Right forelimb (tissue), 1 donor: ENCODE measurements at places on chromosomes 16 and 17.

GRCh38 chr16:4053301-4053845, 62.9 kb downstream of the ADCY9 start:
- DNase-seq, result peak; percentile 70

DNA sequence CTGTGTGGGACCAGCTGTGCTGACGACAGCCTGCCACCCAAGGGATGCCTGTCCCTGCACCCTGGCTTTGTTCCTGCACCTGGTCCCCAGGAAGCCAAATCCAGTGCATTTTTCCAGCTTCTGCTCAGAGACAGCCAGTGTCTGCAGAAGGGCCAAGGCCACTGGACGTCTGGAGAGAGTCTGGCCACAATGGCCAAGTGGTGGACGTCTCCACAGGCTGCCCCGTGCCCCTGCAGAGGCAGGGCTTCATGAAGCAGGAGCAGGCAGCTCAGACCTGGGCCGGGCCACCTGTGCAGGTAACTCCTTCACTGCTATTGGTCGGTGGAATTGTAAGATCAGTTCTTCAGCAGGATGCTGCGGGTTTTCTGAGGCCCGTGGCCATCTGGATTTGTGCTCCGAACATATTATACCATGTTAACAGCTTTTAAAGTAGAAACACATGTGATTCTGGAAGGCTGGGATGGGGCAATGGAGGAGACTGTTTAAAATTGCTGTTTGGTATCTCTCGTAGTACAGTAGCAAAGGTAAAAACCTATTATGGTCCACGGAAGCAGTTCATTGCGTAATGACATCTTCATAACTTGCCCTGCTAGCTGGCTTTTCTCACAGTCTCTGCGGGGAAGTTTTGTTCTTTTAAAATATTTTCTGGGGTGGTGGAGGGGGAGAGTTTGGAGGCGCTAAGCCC, 185.3 kb downstream of the CCDC182 start:
- no peak for DNase-seq

DNA sequence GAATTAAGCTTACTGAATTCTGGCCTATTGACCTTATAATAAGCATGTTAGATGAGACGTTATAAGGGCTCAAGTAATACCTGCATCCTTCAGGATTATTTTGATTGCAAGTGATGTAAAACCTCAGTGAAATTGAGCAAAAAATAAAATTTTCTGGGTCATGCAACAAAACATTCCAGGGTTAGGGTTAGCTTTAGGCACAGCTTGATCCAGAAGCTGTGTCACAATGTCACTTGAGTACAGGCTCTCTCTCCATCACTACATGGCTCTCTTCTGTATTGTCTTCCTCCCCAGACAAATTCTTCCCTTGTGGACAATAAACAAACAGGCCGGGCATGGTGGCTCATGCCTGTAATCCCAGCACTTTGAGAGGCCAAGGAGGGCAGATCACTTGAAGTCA, 3.6 kb upstream of the NUP93 start:
- no peak for DNase-seq

- DNase-seq, result no peak
Measured at GRCh38 chr17:69213059-69213813, 15.4 kb downstream of the ABCA10 start.

- DNase-seq, result no peak
Measured at GRCh38 chr17:7739746-7740145, 22.2 kb downstream of the DNAH2 start.

- DNase-seq, result no peak
Measured at GRCh38 chr16:50011707-50012106, 13.3 kb upstream of the CNEP1R1 start.

- no peak for DNase-seq
Measured at GRCh38 chr17:70314096-70314495, 144.8 kb downstream of the KCNJ2 start.

- no peak for DNase-seq
Measured at GRCh38 chr17:80948976-80949450, 42.6 kb upstream of the CHMP6 start.

GRCh38 chr17:46984341-46984740, 5.3 kb upstream of the RPRML start:
- DNase-seq, result no peak

- DNase-seq, result no peak
Measured at GRCh38 chr16:80552277-80552676, 11.5 kb downstream of the DYNLRB2 start.

DNA sequence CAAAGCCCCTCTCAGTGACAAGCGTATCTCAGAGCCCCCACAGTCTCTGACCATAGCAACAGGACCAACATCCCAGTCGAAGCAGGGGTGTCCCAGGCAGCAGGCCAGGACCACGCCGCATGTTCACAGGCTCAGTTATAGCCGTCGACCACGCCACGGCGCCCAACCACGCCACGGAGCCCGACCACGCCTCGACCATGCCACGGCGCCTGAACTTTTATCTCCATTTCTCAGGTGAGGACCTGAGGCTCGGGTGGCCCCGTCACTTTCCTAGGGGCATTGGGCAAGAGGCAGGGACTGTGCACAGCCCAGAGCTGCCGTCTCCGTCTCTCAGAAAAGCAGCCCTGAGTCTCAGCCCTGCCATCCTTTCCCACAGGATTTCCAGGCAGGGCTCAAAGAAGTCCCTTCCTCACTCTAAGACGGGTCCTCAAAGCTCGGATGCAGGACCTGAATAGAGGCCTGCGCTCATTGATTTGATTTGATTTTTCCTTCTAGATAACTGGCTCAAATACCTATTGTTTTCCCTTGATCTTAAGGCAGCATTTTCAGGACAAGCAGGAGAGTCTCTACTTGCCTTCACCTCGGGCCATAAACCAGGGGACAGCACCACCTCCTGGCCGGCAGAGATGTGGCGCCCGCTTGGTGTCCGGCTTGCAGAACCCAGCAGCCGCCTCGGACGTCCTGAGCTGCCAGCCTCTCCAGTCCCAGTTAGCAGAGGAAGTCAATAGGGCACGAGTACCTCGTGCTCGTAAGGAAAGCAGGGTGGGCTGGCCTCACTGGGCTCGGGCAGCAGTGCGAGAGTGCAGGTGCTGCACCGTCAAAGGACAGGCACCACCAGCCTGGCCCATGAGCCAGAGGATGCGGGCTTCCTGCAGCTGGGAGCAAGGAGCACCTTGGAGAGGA, 38.8 kb downstream of the C16orf95 start:
- DNase-seq, result peak; percentile 89

GRCh38 chr17:72255481-72255880, 134.7 kb downstream of the SOX9 start:
- DNase-seq, result no peak

DNA sequence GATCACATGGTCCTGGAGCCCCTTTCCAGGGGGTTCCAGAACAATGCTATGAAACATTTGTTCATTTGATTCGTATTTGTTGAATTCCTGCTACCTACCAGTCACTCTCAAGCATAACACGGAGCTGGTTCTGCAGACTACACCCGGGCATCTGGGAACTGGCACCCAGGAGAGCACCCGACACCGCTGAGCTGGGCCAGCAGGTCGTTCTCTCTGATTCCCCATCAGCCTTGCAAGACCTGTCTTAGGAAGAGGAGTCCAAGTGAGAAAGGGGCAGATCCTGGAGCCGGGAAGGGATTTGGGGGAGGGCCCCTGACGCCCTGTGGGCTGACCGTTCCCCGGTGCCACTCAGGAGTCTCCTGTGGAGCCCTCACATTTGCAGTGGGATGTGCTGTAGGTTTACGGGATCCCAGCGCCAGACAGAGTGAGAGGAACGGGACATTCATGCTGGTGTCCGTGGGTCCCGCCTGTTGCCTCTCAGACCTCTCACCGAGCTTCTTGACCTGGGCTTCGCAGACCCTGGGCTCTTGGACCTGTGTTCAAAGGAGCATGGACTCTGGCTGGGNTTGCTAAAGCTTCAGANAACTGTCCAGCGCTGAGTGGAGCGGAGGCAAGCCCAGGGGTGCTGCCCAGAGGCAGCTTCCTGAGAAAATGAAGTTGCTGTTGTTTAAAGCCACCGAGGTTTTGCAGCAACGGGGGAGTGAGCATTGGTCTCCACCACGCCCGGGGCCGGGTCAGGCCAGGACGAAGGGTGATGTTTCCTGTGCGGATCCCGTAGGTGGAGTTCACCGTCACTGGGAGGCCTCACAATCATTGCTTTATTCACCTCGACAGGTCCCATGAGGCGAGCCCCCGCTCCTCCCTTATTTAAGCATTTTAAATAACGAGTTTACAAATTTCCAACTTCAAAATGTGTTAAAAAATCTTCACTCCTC, 49.2 kb downstream of the METRNL start:
- no peak for DNase-seq

- DNase-seq, result no peak
Measured at GRCh38 chr16:78549366-78549765, 449.9 kb downstream of the WWOX start.

DNA sequence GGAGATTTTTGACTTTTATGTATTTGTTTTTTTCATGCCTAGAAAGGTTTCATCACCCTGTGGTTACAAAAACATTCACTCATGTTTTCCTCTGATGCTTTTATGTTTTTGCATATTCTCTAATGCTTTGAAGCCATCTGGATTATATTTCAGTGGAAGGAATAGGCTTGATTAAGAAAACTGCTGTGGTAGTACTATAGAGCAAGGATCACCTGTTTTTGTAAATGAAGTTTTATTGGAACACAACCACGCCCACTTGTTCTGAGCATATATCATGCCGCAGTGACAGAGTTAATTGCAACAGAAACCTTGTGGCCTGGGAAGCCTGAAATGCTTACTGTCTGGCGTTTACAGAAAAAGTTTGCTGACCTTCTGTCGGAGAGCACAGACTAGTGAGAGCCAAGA, 11.5 kb downstream of the COX10 start:
- no peak for DNase-seq

GRCh38 chr16:12096828-12097522, 120.4 kb downstream of the SNX29 start:
- no peak for DNase-seq

DNA sequence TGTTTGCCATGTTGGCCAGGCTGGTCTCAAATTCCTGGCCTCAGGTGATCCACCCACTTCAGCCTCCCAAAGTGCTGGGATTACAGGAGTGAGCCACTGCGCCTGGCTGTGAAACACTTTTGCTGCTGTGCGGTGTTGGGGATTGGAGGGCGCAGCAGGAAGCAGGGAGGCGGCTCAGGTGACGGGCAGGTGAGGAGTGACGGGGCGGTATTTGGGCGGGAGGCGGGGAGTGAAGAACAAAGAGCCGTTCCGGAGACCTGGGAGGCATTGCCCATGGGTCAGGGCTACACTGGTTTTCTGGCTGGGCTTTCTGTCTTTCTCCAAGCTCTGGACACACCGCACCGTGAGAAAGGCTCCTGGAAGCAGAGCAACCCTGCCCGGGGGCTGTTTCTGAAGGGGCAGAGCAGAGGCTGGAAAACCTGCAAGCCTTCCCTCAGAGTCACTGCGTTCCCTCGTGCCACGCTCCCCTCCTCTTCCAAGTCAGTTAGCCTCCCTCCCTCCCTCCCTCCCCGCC, 22.1 kb downstream of the CRISPLD2 start:
- DNase-seq, result no peak

GRCh38 chr17:56733833-56734232, 99.9 kb downstream of the C17orf67 start:
- no peak for DNase-seq
